ENCODE measurements at places on chromosomes 3 and 15.

DNA sequence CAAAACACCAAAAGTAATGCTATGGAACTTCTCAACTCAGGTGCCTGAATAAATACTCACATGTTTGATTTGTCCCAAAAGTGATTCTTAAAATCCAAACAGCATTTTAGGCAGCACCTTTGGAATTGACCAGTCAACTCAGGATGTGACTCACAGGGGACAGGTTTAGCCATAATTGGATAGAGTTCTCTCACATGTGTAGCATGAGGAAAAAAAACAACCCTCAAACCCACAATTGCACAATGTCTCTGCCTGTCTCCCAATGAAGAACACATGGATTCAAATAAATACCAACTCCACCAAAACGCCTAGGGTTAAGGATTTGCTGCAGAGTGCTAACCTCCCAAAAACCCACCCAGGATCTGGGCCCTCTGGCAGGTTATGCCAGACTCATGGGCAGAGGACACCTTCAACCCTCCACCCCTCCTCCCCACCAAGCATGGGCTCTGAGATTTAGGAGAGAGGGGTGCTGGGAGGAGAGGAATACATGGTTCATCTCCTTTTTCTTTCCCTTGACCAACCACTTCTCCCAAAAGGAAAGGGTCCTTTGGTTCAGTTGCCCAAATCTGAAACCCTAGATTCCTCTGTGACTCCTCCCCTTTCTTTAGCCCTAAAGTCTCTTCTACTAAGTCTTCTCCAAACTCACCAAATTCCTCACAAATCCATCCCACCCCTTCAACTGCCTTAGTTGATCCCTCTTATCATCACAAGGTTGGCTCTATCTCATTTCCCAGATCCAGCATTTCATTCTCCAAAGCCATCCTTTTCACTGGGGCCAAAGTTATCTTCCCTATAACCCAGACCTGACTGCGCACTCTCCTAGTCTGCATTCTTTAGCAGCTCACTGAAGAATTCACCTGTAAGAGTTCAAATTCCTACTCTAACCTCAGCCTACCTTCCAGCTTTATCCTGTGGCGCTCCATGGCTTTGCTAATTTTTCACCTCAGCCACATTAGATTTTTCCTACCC is 7.7 kb downstream of the RYK start:
- DNase-seq, result no peak

- no peak for DNase-seq
These were observed 280.7 kb downstream of the NFKBIZ start for GRCh38 chr3:102129760-102130608.

DNA sequence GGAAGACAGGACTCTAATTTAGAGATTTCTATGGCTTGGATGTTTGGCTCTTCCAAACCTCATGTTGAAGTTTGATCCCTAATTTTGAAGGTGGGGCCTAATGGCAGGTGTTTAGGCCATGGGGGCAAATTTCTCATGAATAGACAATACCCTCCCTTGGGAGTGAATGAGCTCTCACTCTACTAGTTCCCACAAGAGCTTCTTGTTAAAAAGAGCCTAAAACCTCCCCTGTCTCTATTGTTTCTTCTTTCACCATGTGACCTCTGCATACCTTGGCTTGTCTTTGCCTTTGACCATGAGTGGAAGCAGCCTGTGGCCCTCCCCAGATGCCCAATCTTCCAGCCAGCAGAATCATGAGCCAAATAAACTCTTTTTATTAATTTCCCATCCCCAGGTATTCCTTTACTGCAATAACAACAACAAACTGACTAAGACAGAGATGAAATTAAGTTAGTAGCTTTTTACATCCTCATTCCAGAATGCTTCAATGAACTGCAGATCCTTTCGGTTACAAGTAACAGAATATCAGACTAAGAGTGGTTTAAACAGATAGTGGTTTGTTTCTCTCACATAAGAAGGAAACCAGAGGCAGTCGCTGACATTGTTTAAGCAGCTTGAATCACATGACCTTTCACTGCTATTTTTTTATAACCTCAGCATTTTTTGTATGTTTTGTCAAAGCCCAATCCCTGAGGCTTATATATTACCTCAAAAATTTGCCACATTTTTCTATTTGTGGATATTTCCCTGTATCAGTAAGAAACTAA is 1013.3 kb upstream of the SEMA6D start:
- DNase-seq, result no peak

DNA sequence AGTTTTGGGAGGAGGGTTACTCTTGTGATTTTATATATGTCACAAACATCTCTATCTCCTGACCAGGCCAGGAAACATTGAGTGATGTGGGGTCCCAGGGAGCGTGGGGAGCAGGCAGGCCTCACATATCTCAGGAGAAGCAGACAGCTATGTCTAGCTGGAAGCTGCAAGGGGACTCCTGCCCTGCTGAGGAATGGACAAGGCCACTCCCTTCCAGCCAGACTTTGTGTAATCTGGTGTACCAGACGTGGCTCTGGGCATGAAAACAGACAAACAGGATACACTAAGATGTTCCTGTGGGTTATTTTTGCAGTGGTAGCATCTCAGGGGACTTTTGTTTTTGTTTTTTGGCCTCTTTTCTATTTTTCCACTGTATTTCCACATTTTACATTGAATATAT is 23.2 kb downstream of the CYP8B1 start:
- DNase-seq, result no peak

DNA sequence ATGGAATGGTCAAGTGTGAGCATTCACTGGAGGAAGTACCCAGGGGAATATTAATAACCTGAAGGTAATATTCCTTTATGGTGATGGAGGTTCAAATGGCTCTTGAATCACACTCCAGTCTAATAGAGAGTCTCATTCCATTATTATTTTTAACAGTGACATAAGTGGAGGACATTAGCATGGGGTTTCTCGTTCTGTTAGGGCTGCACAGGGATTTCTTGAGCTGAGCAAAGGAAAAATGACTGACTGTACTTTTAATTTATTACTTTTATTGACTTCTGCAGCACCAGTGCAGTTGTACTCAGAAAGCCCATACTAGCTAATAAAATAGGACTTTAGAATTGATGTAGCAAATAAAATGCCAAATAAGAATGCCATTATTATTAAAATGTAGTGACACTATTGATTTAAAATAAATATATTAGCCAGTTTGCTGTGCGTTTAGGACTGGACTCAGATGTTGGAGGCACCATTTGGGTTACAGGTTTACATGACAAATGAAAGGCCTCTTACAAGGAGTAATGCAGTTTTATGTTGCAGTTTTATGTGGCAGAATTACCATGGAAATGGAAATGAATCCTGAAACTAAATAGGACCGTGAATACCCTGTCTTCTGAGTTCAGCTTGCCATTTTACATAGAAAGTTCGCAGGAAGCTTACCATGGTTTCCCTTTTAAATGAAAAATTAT is 705.1 kb upstream of the GRM7 start:
- DNase-seq, result no peak

- DNase-seq, result no peak
These were observed 77.3 kb upstream of the CGNL1 start for GRCh38 chr15:57298843-57299550.

DNA sequence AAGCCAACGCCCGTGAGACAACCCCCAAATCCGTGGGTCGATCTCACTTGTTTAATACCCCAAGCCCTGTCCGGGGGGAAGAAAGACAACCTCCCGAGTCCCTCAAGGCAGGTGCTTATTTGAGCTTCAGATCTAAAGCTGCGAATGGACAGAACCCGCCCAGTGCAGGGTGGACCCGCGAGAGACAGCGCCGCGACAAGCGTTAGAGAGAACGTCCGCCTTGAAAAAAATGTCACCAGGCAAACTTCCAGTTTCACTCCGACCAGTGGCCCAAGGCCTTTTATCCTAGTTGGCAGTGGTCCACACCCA is 740 bp upstream of the OXSR1 start:
- DNase-seq, result no peak

GRCh38 chr3:113261063-113261625 is 49.8 kb downstream of the BOC start:
- DNase-seq, result no peak

DNA sequence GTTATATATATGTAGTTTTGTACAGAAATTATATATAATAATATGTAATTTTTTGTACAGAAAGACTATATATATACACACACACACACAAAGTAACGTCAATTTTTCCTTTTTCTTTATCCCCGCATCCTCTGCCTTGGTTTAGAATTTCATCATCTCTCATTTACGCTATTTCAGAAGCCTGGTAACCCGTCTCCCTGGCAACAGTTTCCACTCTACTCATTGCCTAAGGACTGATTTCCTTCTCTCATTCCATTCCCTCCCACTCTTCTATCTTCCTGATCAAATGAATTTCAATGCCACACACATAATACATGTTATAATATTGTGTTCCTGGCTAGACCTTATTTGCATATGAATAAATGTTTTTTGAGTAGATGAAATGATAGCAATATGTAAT is 47.8 kb upstream of the NDN start:
- DNase-seq, result no peak

GRCh38 chr3:147215660-147216059 is 190.7 kb downstream of the ZIC4 start:
- DNase-seq, result no peak

DNA sequence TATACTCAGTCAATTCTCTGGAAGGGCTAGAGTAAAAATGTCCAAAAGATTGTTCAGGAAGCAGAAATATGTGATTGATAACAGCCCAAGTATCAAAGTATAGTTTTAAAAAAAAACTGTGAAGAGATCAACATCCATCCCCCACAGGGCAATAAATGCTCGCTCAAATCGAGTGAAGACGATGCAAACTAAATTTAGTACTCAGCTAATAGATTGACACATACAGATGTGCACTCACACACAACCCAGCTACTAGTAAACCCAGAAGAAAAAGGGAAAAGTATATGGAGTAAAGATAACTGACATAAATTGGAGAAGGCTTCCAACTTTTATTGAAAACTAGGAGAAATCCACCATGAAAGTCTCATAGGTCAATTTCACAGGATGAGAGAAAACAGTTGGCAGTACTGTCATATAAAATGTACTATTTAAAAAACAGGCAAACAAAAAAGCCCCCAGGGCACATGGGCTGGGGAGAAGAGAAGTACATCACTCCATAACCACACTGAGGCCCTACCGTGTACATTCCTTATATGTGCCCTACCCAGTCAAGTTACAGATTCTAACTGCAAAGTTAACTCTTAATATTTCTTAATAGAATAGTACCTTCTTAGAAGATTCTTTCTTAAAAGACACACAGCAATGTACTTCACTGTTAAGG is 125.7 kb downstream of the TBL1XR1 start:
- no peak for DNase-seq

DNA sequence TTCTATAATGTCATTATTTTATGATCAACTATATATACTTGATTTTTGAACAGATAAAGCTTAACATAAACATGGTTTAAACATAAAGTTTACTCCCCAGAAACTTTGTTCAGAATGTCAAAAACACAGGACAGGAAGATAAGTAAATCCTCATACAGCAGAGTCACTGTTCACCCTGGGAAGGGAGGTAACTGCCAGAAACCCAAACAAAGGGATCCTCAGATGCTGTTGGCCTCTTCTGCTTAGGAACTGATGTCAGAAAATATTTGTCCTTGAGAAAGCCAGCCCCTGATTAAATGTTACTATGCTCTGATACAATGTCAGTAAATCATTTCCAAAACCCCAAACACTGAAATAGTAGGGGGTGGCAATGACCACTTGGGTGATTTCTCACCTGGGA is 185.3 kb downstream of the TJP1 start:
- DNase-seq, result no peak

GRCh38 chr3:161969867-161970266 is 473.3 kb downstream of the OTOL1 start:
- no peak for DNase-seq

- no peak for DNase-seq
These were observed 28.1 kb downstream of the CPNE4 start for GRCh38 chr3:132006605-132007204.

- DNase-seq, result no peak
These were observed 207.7 kb downstream of the PCCB start for GRCh38 chr3:136457793-136458192.

GRCh38 chr3:134911586-134912548 is 116.8 kb downstream of the EPHB1 start:
- DNase-seq, result no peak

GRCh38 chr3:52872245-52872644 is 25.1 kb downstream of the STIMATE start:
- DNase-seq, result no peak

- DNase-seq, result no peak
These were observed 60.3 kb downstream of the DIPK2A start for GRCh38 chr3:144031938-144032337.

GRCh38 chr15:69144530-69144929 is 15.9 kb upstream of the GLCE start:
- no peak for DNase-seq

GRCh38 chr3:48039487-48040190 is 23.4 kb upstream of the MAP4 start:
- no peak for DNase-seq

GRCh38 chr3:132317229-132317948 is at the start of gene ACP3:
Gene ACP3 (plus strand): TSS chr3:132317407. CDS start chr3:132317457, 50 bp downstream.
- DNase-seq, result no peak

DNA sequence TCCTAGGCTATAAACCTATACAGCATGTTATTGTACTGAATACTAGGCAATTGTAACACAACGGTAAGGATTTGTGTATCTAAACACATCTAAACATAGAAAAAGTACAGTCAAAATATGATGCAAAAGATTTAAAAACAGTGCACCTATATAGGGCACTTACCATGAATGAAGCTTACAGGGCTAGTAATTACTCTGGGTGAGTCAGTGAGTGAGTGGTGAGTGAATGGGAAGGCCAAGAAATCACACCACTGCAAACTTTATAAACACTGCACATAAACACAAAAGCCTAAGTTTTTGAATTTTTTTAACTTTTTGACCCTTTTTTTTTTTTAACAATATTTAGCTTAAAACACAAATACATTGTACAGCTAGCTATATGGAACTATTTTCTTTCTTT is 204.7 kb upstream of the CTNNB1 start:
- no peak for DNase-seq

DNA sequence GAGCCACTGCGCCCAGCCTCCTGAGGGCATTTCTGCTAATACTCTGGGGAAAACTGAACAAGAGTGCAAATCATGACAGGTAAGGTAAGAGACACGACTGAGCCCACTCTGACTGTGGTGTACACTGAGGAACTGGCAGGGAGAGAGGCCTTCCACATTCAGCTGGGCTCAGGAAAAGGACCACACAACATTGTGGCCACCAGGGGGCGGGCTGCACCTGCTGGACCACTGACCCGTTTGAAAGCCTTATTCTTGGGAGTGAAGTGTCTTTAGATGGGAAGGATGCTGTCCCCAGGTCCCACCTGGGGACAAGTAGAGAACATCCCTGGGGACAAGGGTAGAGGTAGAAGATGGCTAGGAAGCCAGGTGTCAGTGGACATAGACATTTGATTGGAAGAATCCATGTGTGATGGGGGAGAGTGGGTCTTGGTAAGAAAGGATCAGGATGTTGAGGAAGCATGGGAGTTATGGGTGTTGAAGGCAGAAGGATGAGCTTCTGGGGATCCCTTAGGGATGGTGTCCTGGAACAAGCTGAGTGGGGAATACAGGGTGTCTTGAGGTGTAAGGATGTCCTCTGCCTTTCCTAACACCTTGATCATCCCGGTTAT is 6.2 kb upstream of the CTDSPL start:
- peak; percentile 65 for DNase-seq

- no peak for DNase-seq
These were observed 330.8 kb upstream of the AGTR1 start for GRCh38 chr3:148366743-148367410.

All from T-helper 9 cell (primary cell).